Gastrocnemius medialis (tissue), 4 donors: ENCODE measurements at places on chromosomes 11 and 22.

GRCh38 chr22:25403284-25403810 lies 161.1 kb upstream of the GRK3 start:
- H3K4me1 ChIP-seq: peaks cover 33% of the 10 kb centered on the region
- no peaks in the 10 kb centered on the region for H3K36me3 ChIP-seq
- H3K4me3 ChIP-seq: peak overlapping the region; percentile 61
- H3K27ac ChIP-seq: peak overlapping the region; percentile 60
- no peak for DNase-seq
- H3K27me3 ChIP-seq: no peaks in the 10 kb centered on the region

DNA sequence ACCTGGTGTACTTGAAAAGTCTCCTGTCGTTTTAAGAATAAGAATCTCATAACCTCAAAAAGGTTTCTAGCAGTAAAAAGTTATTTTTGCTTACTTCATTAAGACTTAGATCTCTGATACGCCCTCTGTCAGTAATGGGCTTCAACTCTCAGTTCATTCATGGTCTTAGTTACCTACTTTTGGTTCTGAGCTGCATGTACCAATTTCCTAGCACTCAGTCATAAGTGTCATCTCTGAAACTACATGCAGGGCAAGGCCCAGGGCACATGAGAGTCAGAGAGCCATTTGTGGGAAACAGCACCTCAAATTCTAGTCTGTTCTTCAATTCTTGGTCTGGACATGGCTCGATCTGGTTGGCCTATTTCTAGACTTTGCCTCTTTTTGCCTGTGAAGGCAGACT lies 838.4 kb downstream of the FAM181B start:
- H3K4me1 ChIP-seq: no peaks in the 10 kb centered on the region
- H3K27me3 ChIP-seq: no peaks in the 10 kb centered on the region
- no peak for DNase-seq
- H3K4me3 ChIP-seq: no peak overlapping the region
- H3K36me3 ChIP-seq: no peaks in the 10 kb centered on the region

GRCh38 chr11:78291503-78292108 lies 102.9 kb downstream of the USP35 start:
- H3K36me3 ChIP-seq: no peaks in the 10 kb centered on the region
- H3K27me3 ChIP-seq: no peaks in the 10 kb centered on the region
- DNase-seq: no peak
- H3K4me3 ChIP-seq: no peak overlapping the region
- H3K27ac ChIP-seq: peak overlapping the region; percentile 35

GRCh38 chr11:20355221-20356219 lies 8.0 kb upstream of the HTATIP2 start:
- H3K4me1 ChIP-seq: no peaks in the 10 kb centered on the region
- H3K27ac ChIP-seq: no peak overlapping the region
- H3K27me3 ChIP-seq: no peaks in the 10 kb centered on the region
- no peak overlapping the region for H3K4me3 ChIP-seq
- DNase-seq: no peak
- H3K36me3 ChIP-seq: no peaks in the 10 kb centered on the region

DNA sequence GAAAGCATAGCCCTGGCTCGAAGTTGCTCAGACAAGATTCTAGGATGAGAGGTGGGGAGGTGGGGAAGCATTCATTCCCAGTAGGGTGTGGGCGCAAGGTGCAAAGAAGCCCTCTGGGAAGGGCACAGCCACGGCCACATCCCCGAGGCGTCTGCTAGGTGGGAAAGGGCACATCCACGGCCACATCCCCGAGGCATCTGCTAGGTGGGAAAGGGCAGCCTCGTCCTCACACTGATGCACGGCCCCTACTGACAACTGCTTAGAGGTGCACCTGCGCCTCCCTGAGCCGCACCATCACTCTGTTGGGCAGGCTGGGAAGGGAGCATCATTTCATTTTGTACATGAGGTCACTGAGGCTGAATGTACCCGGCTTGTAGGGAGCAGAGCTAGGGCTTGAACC lies 94.6 kb upstream of the PITPNB start:
- H3K4me3 ChIP-seq: no peak overlapping the region
- peaks cover 16% of the 10 kb centered on the region for H3K4me1 ChIP-seq
- H3K27me3 ChIP-seq: no peaks in the 10 kb centered on the region
- H3K36me3 ChIP-seq: no peaks in the 10 kb centered on the region
- H3K27ac ChIP-seq: no peak overlapping the region

- H3K27me3 ChIP-seq: no peaks in the 10 kb centered on the region
- no peaks in the 10 kb centered on the region for H3K36me3 ChIP-seq
- peak overlapping the region; percentile 87 for H3K27ac ChIP-seq
- H3K4me1 ChIP-seq: peaks cover 28% of the 10 kb centered on the region
These were observed 1.4 kb upstream of the TCN2 start for GRCh38 chr22:30605449-30606110.

DNA sequence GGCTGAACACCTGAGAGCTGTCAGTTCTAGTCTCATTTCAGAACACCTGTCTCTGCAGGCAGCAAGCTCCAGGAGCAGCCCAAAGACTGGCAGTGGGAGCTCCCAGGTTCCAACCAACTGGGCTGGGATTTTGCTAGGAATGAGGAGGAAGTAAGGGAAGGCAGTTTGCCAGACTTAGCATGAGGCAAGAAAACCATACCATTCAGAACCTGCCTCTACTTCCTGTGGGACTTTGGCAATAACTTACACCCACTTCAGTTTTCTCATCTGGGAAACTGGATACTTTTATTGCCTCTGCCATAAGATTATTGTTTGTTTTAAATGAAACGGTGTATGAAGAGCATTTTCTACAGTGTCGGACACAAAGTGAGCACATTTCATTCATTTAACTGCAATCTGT lies 363.7 kb upstream of the ISX start:
- no peaks in the 10 kb centered on the region for H3K4me1 ChIP-seq
- H3K4me3 ChIP-seq: no peak overlapping the region
- no peaks in the 10 kb centered on the region for H3K36me3 ChIP-seq
- H3K27ac ChIP-seq: no peak overlapping the region
- no peak for DNase-seq
- no peaks in the 10 kb centered on the region for H3K27me3 ChIP-seq

GRCh38 chr11:121967131-121967704 lies 148.8 kb downstream of the BLID start:
- H3K4me3 ChIP-seq: no peak overlapping the region
- no peaks in the 10 kb centered on the region for H3K36me3 ChIP-seq
- DNase-seq: no peak

DNA sequence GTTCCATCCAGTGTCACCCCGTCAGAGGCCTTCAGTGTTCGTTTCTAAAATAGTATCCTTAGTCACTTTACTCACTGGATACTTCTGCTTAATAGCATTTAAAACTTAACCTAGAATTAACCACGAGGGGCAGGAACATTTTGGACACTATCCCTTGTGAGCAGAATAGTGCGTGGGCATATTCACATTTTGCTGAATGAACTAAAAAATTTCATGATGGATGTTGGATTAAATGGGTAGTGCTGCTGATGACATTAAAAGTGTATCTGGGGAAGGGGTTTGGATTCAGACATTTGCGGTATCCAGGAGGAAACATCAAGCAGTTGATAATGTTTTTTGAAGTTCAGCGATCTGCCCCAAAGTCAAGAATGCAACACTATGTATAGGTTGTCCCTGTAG lies 750 bp upstream of the NAT10 start:
- no peak for DNase-seq
- H3K27me3 ChIP-seq: no peaks in the 10 kb centered on the region
- peak overlapping the region; percentile 89 for H3K4me3 ChIP-seq
- H3K36me3 ChIP-seq: no peaks in the 10 kb centered on the region
- H3K4me1 ChIP-seq: peaks cover 22% of the 10 kb centered on the region

DNA sequence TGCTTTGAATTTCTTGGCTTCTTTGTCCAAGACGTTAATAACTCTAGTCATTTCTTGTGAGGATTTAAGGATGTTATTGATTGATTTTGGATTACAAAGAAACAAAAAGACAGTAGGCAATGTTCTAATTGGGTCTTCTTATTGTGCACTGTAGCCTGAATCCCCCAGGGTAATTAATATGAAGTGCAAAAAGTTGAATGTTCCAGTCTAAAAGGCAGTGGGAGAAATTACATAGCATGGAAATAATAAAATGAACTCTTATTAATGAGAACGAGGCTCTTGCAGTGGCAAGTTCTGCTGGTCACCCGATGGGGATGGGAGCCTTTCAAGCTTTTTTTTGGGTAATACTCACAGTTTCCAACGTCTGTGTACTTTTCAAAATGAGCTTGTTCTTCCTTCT lies 45.6 kb downstream of the UBASH3B start:
- H3K4me3 ChIP-seq: no peak overlapping the region
- no peaks in the 10 kb centered on the region for H3K4me1 ChIP-seq
- H3K27ac ChIP-seq: no peak overlapping the region
- no peak for DNase-seq
- H3K27me3 ChIP-seq: no peaks in the 10 kb centered on the region

GRCh38 chr11:110455718-110456117 lies 26.0 kb downstream of the FDX1 start:
- no peak for DNase-seq
- no peaks in the 10 kb centered on the region for H3K36me3 ChIP-seq
- H3K27ac ChIP-seq: no peak overlapping the region
- no peak overlapping the region for H3K4me3 ChIP-seq
- H3K27me3 ChIP-seq: no peaks in the 10 kb centered on the region

- no peak overlapping the region for H3K4me3 ChIP-seq
- DNase-seq: no peak
- H3K4me1 ChIP-seq: no peaks in the 10 kb centered on the region
- H3K36me3 ChIP-seq: no peaks in the 10 kb centered on the region
- no peak overlapping the region for H3K27ac ChIP-seq
These were observed 38.7 kb downstream of the TMEM45B start for GRCh38 chr11:129854232-129854805.

GRCh38 chr11:120178561-120179056 lies 32.2 kb upstream of the OAF start:
- H3K27ac ChIP-seq: no peak overlapping the region
- no peak for DNase-seq
- H3K36me3 ChIP-seq: no peaks in the 10 kb centered on the region
- H3K4me3 ChIP-seq: no peak overlapping the region
- peaks cover 10% of the 10 kb centered on the region for H3K4me1 ChIP-seq
- H3K27me3 ChIP-seq: no peaks in the 10 kb centered on the region

GRCh38 chr11:70843906-70844305 lies 408.5 kb downstream of the SHANK2 start:
- H3K27ac ChIP-seq: no peak overlapping the region
- no peaks in the 10 kb centered on the region for H3K36me3 ChIP-seq
- H3K4me1 ChIP-seq: no peaks in the 10 kb centered on the region
- H3K27me3 ChIP-seq: no peaks in the 10 kb centered on the region
- no peak overlapping the region for H3K4me3 ChIP-seq

DNA sequence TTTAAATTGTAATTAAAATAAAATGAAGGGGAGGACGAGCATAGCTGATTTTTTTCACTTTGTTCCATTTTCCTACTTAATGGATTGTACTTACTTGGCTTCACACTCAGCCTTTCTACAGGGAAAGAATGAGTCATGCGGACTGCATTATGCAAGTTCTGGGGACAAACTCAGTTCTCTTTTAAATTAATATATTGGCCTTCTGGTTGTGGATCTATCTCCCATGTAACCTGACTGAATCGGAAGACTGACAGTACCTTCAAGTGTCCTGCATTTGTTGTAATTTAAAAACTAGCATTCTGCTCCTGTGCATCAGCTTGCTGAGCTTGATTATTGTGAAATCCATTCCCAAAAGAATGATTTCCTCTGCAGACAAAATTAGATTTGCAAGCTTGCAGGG lies 12.2 kb downstream of the OR8D1 start:
- H3K27me3 ChIP-seq: no peaks in the 10 kb centered on the region
- no peak overlapping the region for H3K27ac ChIP-seq
- no peaks in the 10 kb centered on the region for H3K36me3 ChIP-seq
- no peak for DNase-seq
- no peak overlapping the region for H3K4me3 ChIP-seq

DNA sequence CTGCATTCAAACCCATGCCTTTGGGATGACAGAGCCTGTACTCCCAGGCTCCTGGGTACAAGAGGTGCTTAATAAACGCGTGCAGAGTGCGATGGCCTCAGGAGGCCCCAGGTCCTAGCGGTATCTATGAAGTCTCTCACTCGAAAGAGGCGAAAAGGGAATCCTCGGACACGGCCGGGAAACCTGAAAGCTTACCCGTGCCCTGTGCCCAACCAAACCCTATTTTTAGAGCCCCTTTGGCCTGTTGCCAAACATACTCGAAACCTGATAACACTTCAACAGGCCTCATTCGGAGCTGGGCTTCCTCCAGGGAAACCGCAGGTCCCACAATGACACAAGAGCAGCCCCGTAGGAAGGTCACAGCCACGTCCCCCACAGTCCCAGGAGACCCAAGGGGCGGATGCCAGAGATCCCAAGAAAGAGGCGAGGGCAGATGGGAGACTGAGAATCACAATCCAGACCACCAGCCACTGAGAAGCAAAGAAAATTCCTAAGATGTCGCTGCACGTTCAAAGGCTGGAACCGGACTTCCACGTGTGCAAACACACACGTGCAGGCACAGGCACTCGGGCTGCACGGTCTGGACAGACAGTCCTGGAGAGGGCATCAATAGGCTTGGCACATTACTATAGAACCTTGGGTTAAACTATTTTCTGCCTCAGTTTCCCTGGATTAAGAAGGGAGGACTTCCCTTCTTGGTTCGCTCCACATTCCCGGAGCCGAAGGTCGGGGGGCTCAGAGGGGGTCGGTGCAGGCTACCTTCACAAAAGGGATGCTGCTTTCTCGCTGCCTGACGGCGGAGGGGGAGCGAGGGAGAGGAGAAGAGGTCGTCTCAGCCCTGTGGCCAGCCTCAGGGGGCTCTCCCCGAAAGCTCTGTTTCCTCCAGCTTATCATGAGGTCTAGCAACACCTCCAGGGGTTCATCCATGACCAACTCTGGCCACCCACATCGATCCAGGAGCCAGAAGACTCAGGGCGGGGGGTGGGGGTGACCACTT lies 8.2 kb downstream of the PDGFB start:
- no peaks in the 10 kb centered on the region for H3K27me3 ChIP-seq
- H3K4me1 ChIP-seq: peaks cover 90% of the 10 kb centered on the region
- DNase-seq: peak; percentile 95

GRCh38 chr11:102577182-102577581 lies 46.6 kb upstream of the MMP7 start:
- H3K27ac ChIP-seq: no peak overlapping the region
- no peak overlapping the region for H3K4me3 ChIP-seq
- DNase-seq: no peak
- no peaks in the 10 kb centered on the region for H3K4me1 ChIP-seq
- no peaks in the 10 kb centered on the region for H3K27me3 ChIP-seq

- no peaks in the 10 kb centered on the region for H3K27me3 ChIP-seq
- H3K36me3 ChIP-seq: no peaks in the 10 kb centered on the region
- DNase-seq: no peak
- H3K4me1 ChIP-seq: peaks cover 32% of the 10 kb centered on the region
These were observed 40.4 kb upstream of the ADORA2A start for GRCh38 chr22:24386937-24387471.

- no peak for DNase-seq
- H3K36me3 ChIP-seq: no peaks in the 10 kb centered on the region
- no peak overlapping the region for H3K27ac ChIP-seq
- H3K27me3 ChIP-seq: peaks cover 24% of the 10 kb centered on the region
- H3K4me1 ChIP-seq: peaks cover 20% of the 10 kb centered on the region
These were observed 49.3 kb downstream of the BCR start for GRCh38 chr22:23229646-23230045.
